ENCODE measurements at places on chromosomes 2 and 18. TPM values are rescaled to one million over a fixed set of nuclear protein-coding genes. Genes with fewer than 3 reads are reported as not detected.
A peak's percentile ranks its signal among the peaks of the same experiment; 100 is the strongest.

INHBB gene
- under 0.01 TPM for total RNA-seq

GRCh38 chr2:145551686-145552085 is 1031.8 kb upstream of the ZEB2 start:
- H3K36me3 ChIP-seq, result no peaks in the 10 kb centered on the region
- no peak overlapping the region for H3K27ac ChIP-seq
- DNase-seq, result no peak
- H3K4me3 ChIP-seq, result no peak overlapping the region
- H3K27me3 ChIP-seq, result no peaks in the 10 kb centered on the region

GRCh38 chr2:66555501-66556324 is 120.8 kb downstream of the MEIS1 start:
- no peak for DNase-seq
- no peaks in the 10 kb centered on the region for H3K27me3 ChIP-seq
- no peaks in the 10 kb centered on the region for H3K36me3 ChIP-seq

CHRNA1 gene
- total RNA-seq, result not detected

GRCh38 chr2:101307950-101308431 is 510 bp downstream of the RNF149 start:
- H3K27me3 ChIP-seq, result no peaks in the 10 kb centered on the region
- H3K4me3 ChIP-seq, result peak overlapping the region; percentile 87
- peak overlapping the region; percentile 64 for H3K27ac ChIP-seq
- H3K36me3 ChIP-seq, result no peaks in the 10 kb centered on the region
- DNase-seq, result no peak
- H3K4me1 ChIP-seq, result peaks cover 21% of the 10 kb centered on the region

GRCh38 chr2:154697418-154698252 is 860 bp upstream of the KCNJ3 start:
- H3K36me3 ChIP-seq, result no peaks in the 10 kb centered on the region
- no peak for DNase-seq
- no peaks in the 10 kb centered on the region for H3K4me1 ChIP-seq
- H3K4me3 ChIP-seq, result no peak overlapping the region
- H3K27me3 ChIP-seq, result no peaks in the 10 kb centered on the region

C2orf15 gene
- total RNA-seq, result 0.59 TPM

DNA sequence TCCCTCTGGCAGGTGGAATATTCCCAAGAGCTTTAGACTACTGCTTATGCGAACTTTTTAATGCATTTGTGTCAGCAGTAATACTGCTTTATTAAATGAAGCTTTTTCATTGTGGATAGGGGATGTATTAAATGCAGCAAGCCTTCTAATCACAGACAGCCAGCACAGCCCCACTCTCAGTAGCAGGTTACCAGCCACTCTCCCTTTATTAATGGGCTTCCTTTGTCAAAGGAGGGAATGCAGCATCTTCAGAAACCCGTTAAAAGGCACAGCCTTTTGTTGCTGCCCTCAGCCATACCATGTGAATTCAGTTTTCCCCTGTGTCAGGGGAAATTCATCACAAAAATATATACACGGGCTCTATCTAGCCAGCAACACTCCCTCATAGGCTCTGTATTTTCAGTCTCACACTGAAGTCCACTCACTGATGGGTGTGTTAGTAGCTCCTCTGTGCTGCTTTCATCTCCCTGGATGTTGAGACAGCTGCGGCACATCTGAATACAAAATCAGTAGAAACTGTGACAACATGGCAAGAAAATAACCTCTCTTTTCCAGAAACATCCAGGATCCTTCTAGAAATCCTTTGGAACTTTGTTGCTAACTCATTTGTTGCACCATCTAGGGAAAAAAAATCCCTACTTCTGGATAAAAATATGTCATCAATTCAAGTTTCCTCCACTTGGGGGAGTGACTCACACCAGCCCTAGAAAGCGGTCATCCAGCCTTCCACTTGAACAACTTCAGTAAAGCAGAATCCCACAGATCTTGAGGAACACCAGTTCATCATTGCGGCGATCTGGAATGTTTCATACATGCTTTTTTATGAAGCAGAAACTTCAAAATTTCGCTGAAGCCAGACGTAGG is 48.4 kb downstream of the LRRTM1 start:
- no peak for DNase-seq
- H3K27me3 ChIP-seq, result no peaks in the 10 kb centered on the region
- no peaks in the 10 kb centered on the region for H3K4me1 ChIP-seq
- H3K4me3 ChIP-seq, result no peak overlapping the region
- H3K27ac ChIP-seq, result no peak overlapping the region

- no peaks in the 10 kb centered on the region for H3K36me3 ChIP-seq
- no peaks in the 10 kb centered on the region for H3K27me3 ChIP-seq
- no peak for DNase-seq
- H3K4me1 ChIP-seq, result peaks cover 21% of the 10 kb centered on the region
These were observed 26.3 kb downstream of the B4GALT6 start for GRCh38 chr18:31657823-31658669.

GCG gene
- total RNA-seq, result not detected

DNA sequence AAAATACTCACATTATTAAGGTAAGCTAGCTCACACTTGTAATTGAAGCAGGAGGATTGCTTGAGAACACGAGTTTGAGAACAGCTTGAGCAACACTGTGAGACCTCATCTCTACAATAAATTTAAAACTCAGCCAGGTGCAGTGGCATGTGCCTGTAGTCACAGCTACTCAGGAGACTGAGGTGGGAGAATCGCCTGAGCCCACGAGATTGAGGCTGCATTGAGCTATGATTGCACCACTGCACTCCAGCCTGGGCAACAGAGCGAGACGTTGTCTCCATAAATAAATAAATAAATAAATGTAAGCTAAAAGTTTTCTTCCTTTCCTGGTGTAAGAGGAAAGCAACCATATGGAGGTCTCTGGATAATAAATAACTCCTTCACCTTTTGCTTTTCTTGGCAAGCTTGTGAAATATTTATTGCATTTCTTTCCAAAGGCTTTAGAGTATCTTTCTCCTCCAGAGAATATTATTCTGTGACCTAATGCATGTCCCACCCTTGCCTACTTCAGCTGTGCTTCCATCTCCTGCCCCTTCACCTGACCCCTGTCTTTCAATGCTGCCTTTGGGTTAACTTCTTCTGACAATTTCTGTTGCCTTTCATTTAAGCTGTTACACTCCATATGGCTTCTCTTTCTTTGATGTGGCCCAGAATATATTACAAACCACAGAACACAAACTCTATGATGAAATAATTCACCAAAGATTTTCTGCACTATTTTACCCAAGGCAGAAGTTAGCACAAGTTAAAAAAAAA is 280.7 kb upstream of the RND3 start:
- DNase-seq, result no peak
- H3K27ac ChIP-seq, result no peak overlapping the region
- H3K27me3 ChIP-seq, result no peaks in the 10 kb centered on the region
- no peaks in the 10 kb centered on the region for H3K4me1 ChIP-seq
- H3K36me3 ChIP-seq, result no peaks in the 10 kb centered on the region
- H3K4me3 ChIP-seq, result no peak overlapping the region

DNA sequence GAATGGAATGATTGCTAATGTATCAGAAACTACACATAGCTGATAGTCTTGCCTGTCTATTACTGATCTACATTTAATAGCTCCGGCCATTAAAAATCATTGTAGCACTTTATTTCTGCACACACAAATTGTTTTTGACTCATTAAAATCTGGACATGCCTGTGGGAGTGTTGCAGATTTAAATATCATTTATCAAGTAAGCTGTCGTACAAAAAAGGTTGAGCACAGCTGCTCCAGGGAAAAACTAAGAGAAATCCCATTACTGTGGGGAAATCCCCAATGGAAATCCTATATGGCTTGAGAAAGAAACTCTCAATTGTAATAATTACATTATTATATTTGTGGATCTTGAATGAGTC is 99.6 kb upstream of the CERS6 start:
- no peak overlapping the region for H3K27ac ChIP-seq
- no peaks in the 10 kb centered on the region for H3K36me3 ChIP-seq
- DNase-seq, result no peak
- no peak overlapping the region for H3K4me3 ChIP-seq
- no peaks in the 10 kb centered on the region for H3K4me1 ChIP-seq

GRCh38 chr2:170243118-170243837 is 65.3 kb downstream of the MYO3B start:
- H3K27ac ChIP-seq, result no peak overlapping the region
- H3K27me3 ChIP-seq, result peaks cover 22% of the 10 kb centered on the region
- H3K4me3 ChIP-seq, result no peak overlapping the region
- no peaks in the 10 kb centered on the region for H3K36me3 ChIP-seq
- no peaks in the 10 kb centered on the region for H3K4me1 ChIP-seq

- no peaks in the 10 kb centered on the region for H3K27me3 ChIP-seq
- no peaks in the 10 kb centered on the region for H3K4me1 ChIP-seq
- no peak overlapping the region for H3K27ac ChIP-seq
- DNase-seq, result no peak
These were observed 15.5 kb downstream of the SEC11C start for GRCh38 chr18:59155153-59155552.
